ENCODE measurements at places on chromosomes 5 and 9.

DNA sequence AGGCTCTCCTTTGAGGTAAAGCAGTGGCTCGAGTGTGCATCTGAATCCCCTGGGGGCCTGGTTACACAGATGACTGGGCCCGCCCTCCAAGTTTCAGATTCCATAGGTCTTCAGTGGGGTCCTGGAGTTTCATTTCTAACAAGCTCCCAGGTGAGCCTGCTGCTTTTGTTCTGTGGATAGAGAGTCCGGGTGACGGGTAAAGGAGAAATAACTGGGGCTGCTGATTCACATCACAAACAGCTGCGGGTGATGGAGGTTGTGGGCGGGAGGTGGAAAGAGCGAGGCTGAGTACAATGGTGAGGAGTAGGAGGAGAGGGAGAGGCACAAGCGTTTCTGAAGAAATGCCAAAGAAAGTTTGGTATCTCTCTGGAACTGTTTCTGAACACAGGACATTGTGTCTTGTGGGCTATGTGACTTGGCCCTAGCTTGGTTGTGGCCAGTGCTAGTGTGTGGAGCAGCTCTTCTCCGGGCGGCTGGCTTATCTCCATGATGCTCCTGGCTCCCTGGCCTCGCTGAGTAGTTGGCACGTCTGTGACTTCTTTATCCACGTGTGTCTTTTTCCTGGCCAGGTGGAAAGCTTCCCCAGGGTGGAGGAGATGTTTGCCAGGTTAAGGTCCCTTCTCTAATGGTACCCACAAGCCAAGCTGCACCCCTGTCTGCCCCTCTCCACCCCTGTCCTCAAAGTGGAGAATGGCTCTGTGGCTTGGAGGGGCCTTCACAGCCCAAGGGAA, 61.7 kb downstream of the HSPA4 start:
- DNase-seq: peak; percentile 46

DNA sequence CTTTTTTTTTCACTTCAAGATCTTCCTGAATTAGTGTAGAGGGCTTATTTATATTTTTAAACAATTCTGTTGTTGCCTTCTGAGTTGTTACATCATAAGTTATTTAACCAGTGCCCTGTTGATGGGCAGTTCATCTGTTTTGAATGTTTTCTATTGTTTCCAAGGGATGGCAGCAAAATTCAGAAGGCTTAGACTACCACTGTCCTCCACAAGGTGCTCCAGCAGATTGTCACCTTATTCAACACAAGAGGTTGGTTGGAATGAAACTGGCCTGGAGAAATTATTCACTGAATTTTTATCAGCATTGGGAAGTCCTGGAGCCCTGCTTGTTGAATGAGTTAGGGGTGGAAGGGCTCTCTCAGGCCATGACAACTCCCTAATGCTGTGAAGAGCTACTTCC, 1.3 kb upstream of the KLHL9 start:
- no peak for DNase-seq

- no peak for DNase-seq
These were observed 666.3 kb downstream of the DNAH5 start for GRCh38 chr5:13278148-13278547.

DNA sequence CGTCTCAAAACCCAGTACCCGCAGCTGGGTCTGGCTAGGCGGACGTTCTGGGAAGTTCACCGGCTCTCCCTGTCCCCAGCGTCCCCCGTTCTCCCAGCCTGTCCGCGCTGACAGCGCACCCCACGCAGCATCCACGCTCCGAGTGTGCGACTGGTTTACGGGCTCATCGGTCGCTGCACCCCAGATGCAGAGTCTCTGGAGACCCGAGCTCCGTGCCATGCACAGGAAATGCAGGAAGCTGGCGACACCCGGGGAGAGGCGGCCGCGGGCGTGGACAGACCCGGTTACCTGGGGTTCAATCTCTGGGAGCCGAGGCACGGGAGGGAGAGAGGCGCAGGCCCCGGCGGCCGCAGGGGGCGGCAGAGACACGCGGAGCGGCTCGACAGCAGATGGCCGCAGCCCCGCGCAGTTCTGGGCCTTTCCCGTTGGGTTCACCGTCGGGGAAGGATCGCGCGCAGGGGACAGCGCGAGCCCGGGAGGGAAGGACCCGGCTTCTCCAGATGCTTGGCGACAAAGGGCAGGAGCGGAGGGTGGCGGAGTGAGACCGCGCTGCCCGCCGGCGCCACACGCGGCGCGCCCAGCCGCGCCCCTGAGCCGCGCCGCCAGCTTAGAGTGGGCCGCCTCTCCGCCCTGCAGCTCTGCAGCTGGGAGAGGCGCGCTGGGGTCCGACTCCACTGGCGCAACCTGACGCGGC, 558 bp downstream of the SHROOM1 start:
- peak; percentile 49 for DNase-seq

GRCh38 chr5:113128082-113128481, 151.5 kb downstream of the DCP2 start:
- no peak for DNase-seq

GRCh38 chr9:110874963-110875674, 163.2 kb downstream of the LPAR1 start:
- no peak for DNase-seq

DNA sequence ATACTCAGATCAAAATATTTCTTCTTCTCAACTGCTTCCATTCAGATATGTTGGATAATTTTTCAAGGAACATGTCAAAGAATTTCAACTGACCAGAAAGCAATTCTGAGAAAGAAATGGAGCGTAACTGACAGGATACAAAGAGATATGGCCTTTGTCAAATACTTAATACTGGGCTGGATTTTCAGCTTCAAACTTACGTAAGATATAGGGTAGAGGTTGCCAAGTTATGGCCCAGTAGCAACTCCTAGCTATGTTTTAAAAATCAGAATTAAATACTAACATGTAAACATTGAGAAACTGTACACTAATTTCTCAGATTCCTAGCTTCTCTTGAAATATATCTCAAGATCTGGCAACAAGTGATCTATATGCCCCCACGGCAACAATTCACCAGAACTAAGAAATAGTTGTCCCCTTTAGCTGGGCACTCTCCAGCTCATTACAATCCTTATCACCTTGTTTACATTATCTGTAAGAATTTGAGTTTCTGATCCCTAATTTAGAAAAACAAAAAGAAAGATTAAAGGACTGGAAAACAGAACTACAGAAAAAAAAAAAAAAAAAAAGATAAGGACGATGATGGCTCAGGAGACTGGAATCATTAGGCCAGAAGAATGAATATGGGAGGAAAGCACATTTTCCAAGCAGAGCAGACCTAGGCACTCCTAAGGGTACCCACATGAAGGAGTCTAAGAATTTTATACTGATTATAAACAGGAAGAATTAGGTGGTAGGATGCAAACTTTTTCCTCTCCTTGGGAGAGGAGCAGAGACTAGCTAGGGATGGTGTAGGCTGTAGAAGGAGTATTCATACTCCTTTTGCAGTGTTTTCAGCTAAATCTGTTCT, 23.0 kb downstream of the INIP start:
- no peak for DNase-seq

DNA sequence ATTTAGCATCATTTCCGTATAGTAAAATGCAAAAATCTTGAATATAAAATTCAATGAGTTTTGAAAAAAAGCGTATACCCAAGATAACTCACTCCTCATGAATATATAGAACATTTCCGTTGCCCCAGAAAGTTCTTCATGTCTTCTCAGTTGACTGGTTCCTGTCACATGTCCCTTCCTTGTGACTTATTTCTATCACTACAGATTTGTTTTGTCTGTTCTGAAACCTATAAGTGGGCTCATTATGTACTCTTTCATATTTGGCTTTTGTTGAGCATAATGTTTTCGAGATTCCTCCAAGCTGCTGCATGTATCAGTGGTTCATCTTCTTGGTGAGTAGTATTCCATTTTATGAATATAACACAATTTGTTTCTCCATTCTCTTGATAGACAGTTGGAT, 11.0 kb upstream of the HACD4 start:
- DNase-seq: no peak

GRCh38 chr9:108586471-108587139, 269.2 kb downstream of the ACTL7B start:
- DNase-seq: peak; percentile 52

DNA sequence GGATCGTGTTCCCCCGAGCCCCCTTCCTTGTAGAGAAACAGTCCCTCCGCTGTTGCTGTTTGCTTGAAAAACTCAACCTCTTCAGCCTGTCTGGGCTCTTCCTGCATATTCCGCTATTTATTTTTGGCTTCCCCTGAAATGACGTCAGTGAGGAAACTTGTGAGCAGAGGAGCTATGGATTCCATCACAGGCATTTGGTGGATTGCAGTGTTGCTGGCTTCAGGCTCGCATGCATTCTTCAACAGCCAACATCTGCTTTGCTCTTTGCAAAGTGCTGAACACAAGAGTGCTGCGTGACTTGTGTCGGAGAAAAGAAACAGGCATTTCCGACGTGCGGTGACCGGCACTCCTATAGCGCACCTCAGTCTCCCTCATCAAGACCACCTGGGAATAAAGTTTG, 232.7 kb downstream of the RFK start:
- DNase-seq: peak; percentile 70

DNA sequence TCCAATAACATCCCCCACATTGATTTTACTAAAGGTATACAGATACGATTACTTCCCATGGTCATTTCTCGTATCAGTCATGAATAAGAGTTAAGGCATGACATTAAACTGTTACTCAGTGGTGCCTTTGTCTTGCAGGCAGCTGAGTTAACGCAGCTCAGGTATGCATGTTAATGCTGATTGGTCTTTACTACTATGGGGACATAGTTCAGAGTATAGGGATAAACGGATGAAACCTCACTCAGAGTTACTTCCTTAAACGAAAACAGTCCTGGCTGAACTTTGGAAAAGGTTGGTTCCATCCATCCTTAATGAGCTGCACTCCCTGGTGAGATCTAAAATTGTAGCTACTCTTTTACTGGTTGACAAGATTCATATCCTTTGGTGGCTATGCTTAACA, 87.0 kb downstream of the ACTL7B start:
- DNase-seq: no peak

- no peak for DNase-seq
These were observed 146.9 kb upstream of the IER5L start for GRCh38 chr9:129324808-129325502.

GRCh38 chr5:136560126-136560525, 194.8 kb upstream of the TRPC7 start:
- no peak for DNase-seq

DNA sequence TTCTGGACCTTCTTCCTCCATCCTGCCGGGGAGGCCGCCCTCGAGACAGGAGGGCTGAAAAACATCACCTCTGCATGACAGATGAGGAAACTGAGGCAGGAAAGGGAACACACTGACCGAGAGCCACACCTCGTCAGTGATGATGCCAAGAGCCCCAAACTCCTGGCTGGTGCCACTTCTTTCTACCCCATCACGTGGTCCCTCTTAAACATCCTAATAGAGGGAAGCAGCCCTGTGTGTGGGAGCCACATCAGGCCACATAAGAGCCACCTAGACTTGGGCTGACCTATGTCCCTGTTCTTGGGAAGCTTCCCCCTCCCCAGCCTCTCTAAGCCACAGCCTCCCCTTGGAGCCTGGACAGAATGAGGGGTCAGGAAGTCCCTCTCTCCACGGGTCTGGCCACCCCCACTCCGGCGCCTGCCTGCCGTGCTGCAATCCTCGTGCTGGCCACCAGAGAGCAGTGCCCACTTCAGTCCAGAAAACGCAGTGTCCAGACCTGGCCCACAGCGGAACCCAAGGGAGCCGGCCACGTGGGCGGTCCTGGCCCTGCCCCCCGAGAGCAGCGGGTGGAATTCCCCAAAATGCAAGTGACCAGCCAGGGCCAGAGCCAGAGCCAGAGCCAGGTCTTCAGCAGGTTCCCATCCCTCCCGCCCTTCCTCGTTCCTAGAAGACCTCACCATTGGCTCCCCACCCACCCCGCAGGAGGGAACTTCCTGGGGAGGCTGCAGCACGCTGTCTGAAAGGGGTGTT, 54.7 kb upstream of the SARDH start:
- peak; percentile 66 for DNase-seq

- no peak for DNase-seq
These were observed 152.8 kb downstream of the SPOCK1 start for GRCh38 chr5:137346281-137346680.

GRCh38 chr5:66658516-66658915, 62.3 kb downstream of the MAST4 start:
- no peak for DNase-seq

DNA sequence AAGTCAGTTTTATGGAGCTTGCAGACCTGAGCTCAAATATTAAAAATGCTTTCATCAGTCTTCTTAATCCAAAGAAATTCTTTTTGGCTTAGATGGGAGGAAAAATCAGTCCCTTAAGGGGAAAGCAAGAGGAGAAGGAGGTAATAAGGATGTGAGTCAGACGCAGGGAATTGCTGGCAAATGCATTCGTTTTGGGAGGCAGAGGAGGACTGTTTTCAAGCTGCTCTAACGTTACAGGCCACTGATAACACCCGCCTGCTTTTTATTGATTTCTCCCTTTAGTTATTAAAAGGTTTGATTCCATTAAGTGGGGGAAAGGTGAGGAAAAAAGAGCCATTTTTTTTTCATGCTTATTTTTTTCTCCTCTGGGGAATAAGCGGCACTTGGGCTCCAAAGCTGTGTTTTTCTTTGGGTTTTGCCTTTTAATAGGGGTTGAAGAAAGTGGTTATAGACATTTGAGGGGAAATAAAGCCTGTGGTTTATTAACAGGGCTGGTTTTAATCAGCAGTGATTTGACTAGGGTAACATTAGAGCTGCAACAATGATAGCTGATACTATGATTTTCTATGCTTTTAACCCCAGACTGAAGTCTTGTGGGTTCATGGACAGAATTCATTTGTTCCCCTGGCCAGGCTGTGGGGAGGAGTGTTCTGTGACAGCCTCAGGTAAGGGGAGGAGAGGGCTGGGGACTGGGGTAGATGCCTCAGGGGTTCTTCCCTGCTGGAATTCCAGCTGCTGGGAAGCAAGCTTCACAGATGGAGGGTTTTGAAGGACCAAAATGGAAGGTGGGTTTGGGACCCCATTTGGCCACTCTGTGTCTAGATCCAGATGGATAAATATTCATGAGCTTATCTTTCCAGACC, 225.2 kb downstream of the GAS1 start:
- DNase-seq: peak; percentile 97

GRCh38 chr9:132983491-132984201, 5.2 kb downstream of the GFI1B start:
- DNase-seq: no peak

- DNase-seq: peak; percentile 91
These were observed 292.7 kb upstream of the TARS1 start for GRCh38 chr5:33148076-33148513.

- DNase-seq: no peak
These were observed 439.2 kb downstream of the NTRK2 start for GRCh38 chr9:85108746-85109145.

DNA sequence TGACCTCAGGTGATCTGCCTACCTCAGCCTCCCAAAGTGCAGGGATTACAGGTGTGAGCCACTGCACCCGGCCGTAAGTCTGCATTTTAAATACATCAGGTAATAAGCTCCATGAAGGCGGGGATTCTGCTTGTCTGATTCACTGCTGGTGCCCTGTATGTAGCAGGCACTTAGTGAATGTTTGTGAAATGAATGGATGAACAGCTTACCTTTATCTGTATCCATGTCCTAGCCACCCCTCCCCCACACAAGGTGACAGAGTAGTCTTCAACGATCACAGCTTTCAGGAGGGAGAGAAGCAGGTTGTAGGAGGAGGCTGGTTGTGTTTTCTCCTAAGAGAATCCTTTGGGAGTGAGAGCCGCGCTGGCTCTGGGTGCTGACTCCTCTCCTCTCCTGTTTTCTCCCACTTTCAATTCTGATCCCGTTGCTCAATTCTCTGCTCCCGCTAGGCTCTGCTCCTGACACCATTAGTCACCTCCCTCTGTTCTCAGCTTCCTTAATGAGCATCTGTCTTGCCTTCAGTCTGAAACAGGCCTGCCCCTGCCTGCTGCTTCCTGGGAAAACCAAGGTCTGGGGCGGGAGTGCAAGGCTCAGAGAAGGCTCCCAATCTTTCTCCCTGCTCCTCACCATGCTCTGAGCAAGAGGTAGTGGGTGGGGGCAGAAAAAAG, 88.8 kb upstream of the CTNNA1 start:
- DNase-seq: peak; percentile 76

- DNase-seq: no peak
These were observed 13.3 kb upstream of the PSMD5 start for GRCh38 chr9:120855827-120856670.
